ENCODE measurements at places on chromosomes 5 and 9.

DNA sequence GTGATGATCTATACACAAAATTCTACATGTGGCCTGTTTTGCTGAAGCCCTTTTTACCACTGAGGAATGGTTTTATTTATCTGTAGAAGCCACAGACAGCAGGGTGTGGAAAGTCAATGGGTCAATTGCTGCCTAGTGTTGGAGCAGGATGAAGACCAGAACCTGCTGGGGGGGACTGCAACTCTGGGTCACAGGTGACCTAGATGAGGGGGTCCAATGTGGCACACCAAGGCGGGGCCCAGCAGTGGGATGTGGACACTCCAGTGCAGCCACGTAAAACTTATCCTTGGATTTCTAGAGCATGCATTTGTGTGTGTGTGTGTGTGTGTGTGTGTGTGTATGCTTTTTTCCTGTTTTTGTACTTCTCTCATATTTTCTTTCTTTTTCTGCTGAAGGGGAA lies 147.5 kb upstream of the PHYKPL start:
- ATAC-seq, result no peak

GRCh38 chr5:142342128-142342981 lies 17.5 kb upstream of the SPRY4 start:
- ATAC-seq, result no peak

DNA sequence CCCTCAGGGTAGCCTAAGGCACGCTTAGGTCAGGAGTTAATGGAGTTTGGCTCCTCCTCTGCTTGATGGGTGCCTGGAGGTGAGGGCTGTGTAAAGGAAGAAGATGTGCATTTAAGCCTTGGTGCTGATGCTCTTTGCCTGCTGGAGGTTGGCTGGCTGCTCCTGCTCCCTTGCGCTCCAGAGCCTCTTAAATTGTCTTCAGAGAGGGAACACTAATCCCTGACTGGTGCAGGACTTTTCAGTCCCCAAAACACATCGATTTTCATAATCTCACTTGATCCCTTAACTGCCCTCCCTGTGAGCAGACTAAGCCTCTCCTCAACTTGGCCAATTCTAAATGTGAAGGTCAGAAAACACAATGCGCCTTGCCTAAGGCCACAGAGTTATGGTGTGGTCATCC lies 16.2 kb upstream of the TCOF1 start:
- ATAC-seq, result no peak

- no peak for ATAC-seq
Measured at GRCh38 chr9:15755660-15756059, 202.8 kb downstream of the CCDC171 start.

GRCh38 chr5:83034036-83034435 lies 43.2 kb downstream of the TMEM167A start:
- ATAC-seq, result no peak

- ATAC-seq, result no peak
Measured at GRCh38 chr9:121348221-121348620, 21.8 kb downstream of the STOM start.

DNA sequence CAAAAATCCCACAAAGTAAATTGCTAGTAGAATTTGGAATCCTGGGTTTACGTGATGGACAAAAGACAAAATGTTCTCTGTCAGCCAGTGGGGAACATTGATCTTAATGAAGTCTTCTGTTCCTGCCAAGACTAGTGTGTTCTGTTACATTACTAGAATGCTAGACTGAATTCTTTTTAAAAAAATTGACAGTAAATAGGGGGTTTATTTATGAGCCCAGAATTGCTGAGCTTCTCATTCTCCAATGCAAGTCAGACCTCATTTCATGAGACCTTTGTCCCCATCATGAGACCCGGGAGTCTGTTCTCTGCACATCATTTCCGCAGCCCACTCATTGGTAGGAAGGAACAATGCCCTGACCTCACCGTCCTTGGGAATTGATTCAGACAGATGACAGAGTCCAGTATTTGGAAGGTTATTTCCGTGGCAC lies 173.8 kb upstream of the OTULINL start:
- ATAC-seq, result no peak

GRCh38 chr9:108163321-108164005 lies 673.9 kb upstream of the KLF4 start:
- no peak for ATAC-seq

DNA sequence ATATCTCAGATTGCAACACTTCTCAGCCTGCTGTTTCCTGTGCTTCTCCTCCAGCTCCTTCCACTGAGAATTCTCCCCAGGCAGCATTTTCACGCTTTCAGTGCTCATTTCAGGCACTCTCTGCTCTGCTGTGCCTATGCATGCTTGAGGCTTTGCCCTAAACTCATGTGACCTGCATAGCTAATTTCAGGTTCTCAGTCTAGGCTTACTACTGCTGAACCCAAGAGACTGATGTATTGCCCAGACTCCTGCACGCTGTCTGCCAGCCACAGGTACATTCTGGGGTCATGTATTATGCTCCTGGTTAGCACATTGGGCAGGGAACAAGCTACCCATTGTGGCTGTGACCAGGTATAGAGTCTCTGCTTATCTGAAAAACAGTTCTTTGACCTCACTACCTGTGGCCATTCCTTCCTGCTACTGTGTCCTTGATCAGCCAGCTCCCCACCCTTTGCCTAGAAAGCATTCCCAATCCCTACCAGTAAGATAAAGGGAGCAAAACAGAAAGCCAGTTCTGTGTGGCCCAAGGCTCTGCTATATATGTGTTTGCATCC lies 34.7 kb downstream of the PIP5K1B start:
- no peak for ATAC-seq

GRCh38 chr5:27511061-27511460 lies 472.7 kb upstream of the CDH9 start:
- no peak for ATAC-seq

DNA sequence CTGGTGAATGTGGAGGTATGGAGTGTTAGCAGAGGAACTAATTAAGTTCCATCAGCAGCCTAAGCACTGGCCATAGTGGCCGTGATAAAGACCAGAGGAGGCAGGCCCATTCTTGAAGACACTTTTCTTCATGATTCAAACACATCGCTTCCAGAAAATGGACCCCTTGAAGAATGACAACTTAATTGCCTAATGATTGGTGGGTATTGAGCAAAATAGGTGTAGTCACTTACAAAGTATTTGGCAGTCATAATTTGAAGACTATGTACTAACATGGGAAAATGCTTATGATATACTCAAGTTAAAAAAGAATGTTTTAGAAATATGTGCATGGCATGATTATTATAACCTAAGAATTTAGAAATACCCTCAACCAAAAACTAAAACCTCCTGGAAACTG lies 44.8 kb downstream of the MEGF10 start:
- ATAC-seq, result no peak

GRCh38 chr9:18314316-18314715 lies 159.6 kb upstream of the ADAMTSL1 start:
- ATAC-seq, result no peak

DNA sequence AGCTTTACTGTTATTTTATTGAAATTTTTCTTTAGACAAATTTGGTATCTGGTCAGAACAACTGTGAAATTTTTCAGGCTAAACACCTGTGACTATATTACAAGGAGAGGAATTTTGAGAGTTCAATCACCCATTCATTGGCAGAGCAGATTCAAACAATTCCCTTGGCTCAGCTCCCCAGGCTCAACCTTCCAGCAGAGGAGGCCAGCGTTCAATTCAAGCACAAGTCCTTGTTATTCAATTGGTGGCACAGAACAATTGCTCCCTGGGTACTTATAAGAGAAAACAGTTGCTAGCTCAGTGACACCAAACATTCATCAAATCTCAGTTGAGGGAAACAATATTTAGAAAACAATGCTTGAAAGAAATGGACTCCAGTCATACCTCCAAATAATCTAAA lies 83.3 kb downstream of the SUSD1 start:
- ATAC-seq, result no peak

- ATAC-seq, result no peak
Measured at GRCh38 chr9:137678202-137678601, 59.4 kb downstream of the EHMT1 start.

- no peak for ATAC-seq
Measured at GRCh38 chr5:37840053-37841034, 503 bp upstream of the GDNF start.

GRCh38 chr9:95373782-95374487 lies 56.4 kb upstream of the FANCC start:
- ATAC-seq, result no peak
